ENCODE measurements at places on chromosomes 3 and 15. TPM values are rescaled to one million over a fixed set of nuclear protein-coding genes. Genes with fewer than 3 reads are reported as not detected.

WNT7A gene
- not detected for total RNA-seq

DNA sequence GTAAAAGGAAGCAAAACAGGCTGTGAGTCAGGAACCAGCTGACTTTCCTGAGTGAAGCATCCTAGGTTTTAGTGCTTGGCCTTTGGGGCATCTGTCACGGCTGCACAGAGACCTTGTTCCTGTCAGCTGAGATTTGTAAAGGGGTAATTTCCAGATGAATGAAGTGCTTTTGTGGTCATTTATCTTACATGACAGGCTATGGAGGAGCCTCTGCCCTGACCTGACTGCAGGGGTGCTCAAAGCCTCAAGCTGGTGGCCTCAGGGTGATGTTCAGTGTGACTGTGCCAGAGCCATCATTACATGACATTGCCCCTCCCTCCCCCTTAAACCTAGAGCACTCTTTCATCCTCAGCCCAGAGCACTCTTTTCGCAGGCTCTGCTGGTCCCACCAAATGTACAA is 132.5 kb downstream of the ARNT2 start:
- no peak for DNase-seq

- no peak for DNase-seq
Measured at GRCh38 chr3:117054556-117054955, 345.0 kb downstream of the TUSC7 start.

DNA sequence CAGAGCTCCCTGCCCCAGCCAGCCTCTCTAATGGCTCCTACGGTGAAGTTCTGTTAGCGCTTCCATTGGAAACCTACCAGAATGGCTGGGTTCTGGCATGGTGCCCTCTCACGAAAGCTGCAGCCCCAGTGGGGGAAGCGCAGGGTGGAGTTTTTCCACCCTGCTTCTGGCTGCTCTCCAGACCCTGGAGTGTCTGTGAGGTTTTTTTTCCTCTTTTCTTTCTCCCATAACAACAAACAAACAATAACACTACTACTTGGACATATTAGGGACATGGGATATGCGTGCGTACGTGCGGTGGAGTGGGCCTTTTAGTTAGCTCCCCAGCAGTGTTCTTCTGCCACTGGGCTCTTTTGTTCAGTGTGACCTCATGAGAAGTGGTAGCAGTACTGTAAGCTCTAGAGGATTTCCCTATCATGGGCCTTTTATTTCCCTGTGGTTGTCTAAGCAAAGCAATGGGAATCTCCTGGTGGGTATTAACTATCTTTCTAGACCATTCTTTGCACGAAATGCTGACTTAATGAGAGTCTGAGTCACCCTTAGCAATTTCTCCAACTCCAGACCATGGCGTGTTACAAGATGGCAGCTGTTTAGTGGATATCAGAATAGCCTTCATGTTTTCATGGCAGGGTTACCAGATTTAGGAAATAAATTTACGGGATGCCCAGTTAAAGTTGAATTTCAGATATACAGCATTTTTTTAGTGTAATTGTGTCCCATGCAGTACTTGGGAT is 161.9 kb downstream of the FNDC3B start:
- DNase-seq = peak; percentile 89

DNA sequence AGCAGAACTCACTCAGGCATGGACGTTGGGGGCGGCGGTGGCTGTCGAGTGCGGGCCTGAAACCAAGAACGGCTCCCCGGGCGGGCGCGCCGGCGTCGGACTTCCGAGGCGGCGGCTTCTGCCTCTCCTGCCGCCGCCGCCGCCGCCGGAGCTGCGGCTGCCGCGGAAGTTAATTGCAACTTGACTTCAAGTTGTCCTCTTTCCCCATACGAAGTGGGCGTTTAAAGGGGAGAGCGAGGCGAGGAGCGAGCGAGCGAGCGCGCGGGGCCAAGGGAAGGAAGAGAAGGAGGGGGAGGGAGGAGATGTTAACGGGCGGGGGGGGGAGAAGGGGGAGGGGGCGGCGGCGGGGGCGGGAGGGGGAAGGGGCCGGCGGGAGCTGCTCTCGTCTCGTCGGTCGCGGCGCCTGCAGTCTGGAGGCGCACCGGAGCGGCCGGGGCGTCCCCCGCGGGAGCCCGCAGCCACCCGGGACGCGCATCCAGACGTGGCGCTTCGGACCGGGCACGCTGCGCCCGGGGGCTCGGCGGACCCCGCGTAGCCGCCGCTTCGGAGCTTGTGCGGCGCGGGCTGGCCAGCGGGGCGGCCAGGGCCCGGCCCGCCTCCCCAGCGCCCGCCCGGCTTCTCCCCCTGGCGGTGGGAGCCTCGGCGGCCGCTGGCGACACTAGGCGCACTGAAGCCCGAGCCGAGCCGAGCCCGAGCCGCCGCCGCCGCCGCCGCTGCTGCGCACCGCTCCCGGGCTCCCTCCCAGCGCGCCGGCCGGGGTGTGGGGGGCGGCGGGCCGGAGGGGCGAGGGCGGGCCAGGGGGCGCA is 19.7 kb upstream of the SATB1 start:
- DNase-seq = peak; percentile 80

DNA sequence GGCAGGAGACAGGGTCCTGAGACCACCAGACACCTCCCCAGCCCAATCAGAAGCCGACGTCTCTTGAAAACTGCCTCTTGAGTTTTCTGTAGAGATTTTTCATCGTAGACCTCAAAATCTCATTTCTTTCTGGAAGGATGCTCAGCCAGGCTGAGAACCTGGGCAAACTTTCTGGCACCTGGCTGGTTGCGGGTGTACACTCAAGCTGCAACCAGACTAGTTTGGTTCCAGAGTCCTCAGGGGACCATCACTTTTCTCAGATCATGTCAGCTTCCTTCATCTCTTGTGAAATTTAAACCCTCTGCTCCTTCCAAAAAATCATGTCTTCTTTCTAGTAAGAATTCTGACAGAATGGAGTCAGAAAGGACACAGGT is 45.1 kb downstream of the CMTM7 start:
- DNase-seq = no peak

GRCh38 chr15:21268436-21268940 is 171.8 kb downstream of the POTEB3 start:
- no peak for DNase-seq

Measured in aorta (tissue), 5 donors.